CD4-positive, alpha-beta T cell treated with Interleukin-17A for 4 hours (primary cell): ENCODE measurements at places on chromosomes 2 and 18.

DNA sequence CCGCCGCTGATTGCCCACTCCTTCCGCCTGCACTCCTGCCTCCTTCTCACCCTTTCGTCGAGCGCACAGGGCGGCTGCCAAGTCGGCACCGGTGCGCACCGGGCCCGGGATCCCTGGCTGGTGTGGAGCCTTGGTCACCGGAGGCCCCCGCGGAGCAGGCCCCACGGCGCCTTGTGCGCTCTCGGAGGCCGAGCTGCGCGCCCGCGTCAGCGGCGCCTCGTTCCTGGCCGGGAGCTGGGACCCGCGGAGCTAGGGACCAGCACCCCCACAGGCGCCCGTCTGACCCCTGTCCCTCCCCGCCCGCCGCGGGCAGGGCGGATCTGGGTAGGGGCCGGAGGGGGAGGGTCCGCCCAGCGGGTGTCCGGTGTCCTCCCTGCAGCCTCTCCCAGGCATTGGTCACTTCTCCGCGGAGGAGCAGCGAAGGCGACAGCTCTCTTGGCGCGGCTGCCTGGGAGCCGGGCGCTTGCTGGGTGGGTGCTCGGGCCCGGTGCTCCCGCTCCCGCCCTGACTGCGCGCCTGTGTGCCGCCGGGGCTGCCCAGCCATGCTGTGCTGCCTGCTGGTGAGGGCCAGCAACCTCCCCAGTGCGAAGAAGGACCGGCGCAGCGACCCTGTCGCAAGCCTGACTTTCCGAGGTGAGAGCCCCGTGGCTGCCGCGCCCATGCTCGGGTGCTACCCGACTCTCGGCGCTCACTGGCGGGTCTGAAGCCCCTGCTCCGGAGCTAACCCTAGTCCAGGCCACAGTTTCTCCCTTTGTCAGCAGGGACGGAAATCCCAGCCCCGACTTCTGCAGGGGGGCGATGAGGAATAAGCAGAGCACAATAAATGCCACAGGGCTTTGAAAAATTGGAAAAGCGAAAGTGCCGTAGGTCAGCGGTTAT, 13.2 kb downstream of the DYSF start:
- DNase-seq: no peak

GRCh38 chr2:127379712-127380355, 7.9 kb downstream of the MAP3K2 start:
- DNase-seq: no peak

DNA sequence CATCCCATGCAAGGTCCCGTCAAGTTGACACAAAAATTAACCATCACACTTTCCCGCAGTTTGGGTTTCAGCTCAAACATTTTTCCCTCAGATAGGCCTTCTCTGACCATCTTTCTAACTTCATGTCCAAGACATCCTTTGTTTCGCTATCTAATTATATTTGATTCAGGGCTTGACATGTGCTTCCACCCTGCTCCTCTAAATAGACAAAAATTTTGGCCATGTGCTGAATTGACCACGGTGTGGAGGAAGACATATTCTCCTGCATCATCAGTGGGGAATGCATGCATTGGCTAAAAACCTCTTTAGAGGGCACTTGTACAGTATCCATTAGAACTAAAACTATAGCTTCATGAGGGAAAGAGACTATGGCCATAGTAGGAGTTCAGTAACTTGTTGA, 81.2 kb downstream of the PLCL1 start:
- DNase-seq: no peak

GRCh38 chr18:79664525-79665125, 15.0 kb upstream of the CTDP1 start:
- DNase-seq: no peak

DNA sequence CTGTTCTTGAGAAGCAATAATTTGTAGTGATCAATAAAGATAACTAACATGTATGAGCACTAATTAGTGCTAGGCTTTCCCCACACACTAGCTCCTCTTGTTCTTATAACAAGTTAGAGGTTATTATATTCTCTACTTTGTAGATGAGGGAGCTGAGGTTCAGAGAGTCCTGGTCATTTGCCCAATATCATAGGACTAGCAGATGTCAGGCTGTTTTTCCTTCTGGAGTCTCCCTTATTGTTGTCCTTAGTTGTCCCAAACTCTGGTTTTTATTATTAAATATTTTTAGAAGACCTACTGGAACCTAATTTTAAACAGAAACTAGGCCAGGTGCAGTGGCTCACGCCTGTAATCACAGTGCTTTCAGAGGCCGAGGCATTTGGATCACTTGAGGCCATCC, 16.5 kb upstream of the TTC39C start:
- no peak for DNase-seq

DNA sequence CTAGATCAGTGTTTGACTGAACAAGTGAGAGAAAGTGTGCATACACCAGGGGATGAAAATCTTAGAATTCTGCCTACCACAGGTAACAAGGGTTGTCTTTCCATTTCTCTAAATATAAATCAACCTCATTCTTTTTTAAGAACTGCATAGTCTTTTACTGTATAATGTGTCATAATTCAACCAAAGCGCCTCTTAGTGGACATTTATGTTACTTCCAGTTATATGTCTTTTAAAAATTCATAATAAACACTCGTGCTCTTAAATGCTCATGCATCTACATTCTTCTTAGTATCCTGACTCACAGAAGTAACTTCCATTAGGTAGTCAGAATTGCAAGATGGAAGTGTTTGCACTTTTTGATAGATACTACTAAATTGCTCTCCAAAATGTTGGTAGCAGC, 76.2 kb downstream of the CHRNA1 start:
- DNase-seq: no peak

DNA sequence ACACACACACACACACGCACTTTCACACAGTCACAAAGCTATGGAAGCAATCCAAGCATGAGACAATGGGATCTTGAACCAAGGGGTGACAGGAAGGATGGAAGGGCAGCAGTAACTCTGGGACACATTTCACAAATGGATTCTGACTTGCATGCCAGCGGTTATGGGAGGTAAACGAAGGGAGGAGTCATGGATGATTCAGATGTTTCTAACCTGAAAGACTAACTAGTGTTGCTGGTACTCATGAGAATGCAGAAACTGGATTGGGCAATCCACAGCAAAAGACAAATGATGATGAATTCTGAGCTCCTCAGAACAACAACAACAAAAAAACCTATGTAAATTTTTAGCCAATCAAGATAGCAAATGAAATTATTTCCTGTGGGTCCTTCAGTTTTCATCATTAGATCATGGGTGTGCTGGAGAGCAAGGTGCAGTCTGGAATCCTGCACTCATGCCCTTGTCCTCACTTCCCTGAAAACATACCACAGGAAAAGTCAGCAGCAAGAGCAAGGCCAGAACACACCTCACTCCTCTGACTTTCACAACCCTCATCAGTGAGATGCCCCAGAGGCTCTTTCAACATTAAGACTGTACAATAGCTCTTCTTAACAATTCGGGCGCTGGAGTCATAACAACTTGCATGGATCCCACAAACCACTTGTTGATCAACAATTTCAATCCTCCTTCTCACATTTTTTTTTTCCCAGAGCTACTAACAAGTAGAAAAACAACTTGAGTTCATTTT, 32.6 kb downstream of the ABCA12 start:
- DNase-seq: no peak

- no peak for DNase-seq
Observed at GRCh38 chr2:32011485-32011960, 715 bp upstream of the MEMO1 start.

- no peak for DNase-seq
Observed at GRCh38 chr2:195352581-195352980, 304.4 kb upstream of the SLC39A10 start.

GRCh38 chr18:75407468-75408437, 19.8 kb downstream of the SMIM21 start:
- DNase-seq: no peak

GRCh38 chr2:63888490-63889402, 47.0 kb downstream of the UGP2 start:
- peak; percentile 49 for DNase-seq

DNA sequence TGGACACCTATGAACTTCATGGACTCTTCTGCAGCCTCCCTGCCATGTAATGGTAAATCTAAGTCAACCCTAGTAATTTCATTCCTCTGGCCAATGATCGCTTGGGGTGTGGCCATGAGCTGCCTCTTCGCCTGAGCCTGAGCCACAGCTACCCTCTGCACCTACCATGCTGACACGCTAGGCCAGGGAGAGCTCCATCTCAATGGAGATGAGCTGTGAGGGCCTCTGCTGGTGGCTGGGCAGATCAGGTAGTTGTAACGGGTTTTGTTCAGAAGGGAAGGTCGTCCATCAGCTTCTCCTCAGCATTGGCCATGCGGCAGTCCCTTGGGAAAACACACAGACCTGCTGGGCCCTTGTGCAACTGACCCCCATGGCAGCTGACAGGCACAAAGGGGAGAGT, 24.4 kb downstream of the MPHOSPH10 start:
- peak; percentile 17 for DNase-seq

DNA sequence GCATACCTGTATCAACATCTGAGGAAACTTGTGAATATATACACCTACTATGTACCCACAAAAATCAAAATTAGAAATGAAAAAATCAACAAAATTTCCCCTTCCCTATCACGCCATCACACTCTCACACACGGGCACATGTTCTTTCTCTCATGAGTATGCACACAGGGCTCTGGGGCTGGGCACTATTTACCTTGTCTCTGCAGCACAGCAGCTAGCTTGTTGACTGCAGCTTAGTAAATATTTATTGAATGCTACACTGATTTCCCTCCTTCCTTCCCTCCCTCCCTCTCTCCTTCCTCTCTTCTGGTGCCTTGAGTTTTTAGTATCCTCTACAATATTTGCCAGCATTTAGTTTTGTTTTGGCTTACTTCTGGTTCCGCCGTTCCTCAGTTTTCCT, 182.7 kb upstream of the LHCGR start:
- DNase-seq: no peak

DNA sequence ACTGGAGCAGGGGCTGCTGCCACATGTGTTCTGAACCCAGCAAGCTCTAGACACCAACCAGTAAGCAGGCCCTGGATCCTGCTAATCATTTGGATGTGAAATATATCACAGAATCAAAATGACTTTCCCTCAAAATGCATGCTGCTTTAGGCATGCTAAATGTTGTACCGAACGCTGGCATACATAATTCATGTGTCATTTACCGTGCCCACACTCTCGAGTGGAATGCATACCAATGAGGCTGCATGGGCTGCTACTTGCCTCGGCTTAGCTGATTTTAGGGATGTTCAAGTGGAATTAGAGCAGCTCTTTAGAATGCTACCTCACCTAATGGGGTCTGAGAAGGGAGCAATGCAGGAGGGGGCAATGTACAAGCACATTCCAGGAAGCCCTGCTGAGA, 509.6 kb upstream of the RAB6C start:
- DNase-seq: no peak

GRCh38 chr2:37324536-37324785, 172 bp downstream of the PRKD3 start:
- no peak for DNase-seq

DNA sequence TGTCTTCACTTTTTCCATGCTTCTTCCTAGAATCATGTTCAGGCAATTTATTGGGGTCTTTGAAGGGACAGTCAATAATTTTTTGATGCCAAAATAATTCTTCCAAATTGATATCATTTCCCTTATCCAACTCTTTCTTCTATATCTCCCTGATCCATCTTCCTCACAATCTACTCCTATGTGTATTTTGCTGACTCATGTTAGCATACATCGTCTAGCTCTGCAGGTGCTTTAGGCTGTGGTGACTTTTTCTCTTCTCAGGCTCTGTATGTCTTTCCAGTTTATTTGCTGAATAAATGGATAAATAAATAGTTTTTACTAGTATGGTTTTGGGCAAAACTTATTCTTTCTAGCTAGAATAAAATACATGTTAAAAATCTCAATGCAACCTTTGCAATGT, 1650.9 kb upstream of the TMEFF2 start:
- no peak for DNase-seq

- DNase-seq: no peak
Observed at GRCh38 chr2:239644011-239644410, 243.2 kb upstream of the HDAC4 start.

GRCh38 chr2:173568054-173568453, 213.4 kb downstream of the CDCA7 start:
- DNase-seq: no peak

GRCh38 chr2:238939521-238940403, 91.9 kb downstream of the TWIST2 start:
- no peak for DNase-seq

- DNase-seq: no peak
Observed at GRCh38 chr2:144364944-144365738, 154.8 kb downstream of the ZEB2 start.

- DNase-seq: no peak
Observed at GRCh38 chr2:231612109-231612455, 19.4 kb downstream of the TEX44 start.

DNA sequence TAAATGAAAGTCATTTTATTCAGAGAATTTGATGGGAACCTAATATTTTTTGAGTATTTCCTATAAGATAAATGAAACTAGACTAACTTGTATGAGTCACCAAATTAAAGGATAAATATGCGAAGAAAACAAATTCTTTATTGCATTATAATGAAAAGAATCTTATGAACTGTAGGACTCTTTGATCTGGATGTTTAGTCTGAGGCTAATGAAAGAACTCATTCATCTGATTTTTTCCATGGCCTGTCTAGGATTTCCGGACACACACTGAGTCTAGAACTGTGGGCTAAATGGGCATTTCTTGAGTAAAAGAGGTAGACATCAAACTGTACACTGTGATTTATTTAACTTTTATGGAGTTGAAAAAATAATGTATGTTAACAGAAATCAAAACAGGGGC, 43.0 kb downstream of the ZNF519 start:
- no peak for DNase-seq
